ENCODE measurements at places on chromosomes 3 and 15. TPM values are rescaled to one million over a fixed set of nuclear protein-coding genes. Genes with fewer than 3 reads are reported as not detected.

The SGO1 gene
- total RNA-seq: 2.2 TPM

DNA sequence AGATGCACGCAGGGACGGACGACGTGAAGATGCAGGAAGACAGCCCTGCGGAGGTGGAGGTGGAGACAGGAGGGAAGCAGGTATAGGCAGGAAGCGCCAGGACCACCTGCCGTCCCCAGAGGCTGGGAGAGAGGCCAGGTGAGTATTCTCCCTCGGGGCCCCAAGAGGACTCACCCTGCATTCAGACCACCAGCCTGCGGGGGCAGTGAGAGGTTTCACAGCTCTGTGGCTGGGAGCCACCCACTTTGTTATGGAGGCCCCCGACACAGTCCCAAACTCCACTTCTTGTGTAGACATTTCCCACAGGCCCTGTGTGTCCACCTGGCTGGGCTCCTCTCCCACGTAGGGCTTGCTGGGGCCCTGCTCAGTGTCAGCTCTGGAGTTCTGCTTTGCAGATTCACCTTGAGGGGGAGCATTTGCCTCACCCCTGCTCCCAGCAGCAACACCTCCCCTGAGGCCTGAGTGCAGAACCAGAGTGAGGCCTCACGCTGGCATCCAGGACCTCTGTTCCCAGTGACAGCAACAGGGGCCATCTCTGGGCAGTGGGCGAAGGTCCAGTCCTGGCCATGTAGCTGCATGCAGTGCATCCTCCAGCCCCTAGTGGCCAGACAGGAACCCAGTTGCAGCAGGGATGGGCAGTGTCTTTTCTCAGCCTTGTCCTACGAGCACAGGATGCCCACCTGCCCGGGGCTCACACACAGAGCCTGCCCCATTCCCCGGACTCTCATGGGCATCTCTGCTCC is 119.4 kb upstream of the IQSEC1 start:
- no peak for DNase-seq

The PLXND1 gene
- total RNA-seq: 34.2 TPM

The CPLX3 gene
- 0.17 TPM for total RNA-seq

DNA sequence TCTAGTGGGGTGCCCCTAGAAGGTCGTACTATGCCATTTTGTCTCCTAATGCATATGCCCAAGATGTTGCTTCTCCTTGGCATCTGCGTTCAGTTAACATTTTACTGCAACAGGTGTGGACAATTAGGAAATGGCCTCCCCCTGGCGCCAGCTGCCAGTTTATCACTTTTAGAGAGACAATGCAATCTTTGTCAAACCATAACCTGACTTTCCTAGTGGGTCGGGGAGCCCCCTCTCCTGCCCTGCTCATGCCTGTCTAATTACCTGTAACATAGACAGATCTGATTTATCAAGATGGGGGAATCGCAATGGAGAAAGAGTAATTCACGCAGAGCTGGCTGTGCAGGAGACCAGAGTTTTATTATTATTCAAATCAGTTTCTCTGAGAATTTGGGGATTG is 353.7 kb upstream of the SGO1 start:
- DNase-seq: no peak
